ENCODE measurements at places on chromosomes 3 and 15.

- DNase-seq: no peak
Measured at GRCh38 chr3:167466966-167467365, 6.9 kb downstream of the SERPINI2 start.

DNA sequence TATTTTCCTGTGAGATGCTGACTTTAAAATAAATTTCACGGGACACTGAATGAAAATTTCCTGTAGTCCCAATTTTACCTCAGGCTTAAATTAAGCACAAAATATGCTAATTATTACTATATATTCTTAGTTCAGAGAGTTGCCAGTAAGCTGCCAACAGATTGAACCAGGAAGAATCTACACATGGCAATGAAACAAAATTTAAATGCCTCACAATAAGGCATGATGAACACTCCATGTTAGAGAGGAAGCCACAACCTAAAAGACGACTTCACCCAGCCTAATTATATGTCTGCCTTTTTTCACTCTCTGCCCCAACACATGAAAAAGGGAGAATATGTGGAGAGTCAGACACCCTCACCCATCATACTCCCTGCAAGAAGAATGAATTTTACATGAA lies 39.7 kb downstream of the DNAAF4 start:
- no peak for DNase-seq

GRCh38 chr3:190585805-190586630 lies 72.1 kb downstream of the IL1RAP start:
- peak; percentile 95 for DNase-seq

DNA sequence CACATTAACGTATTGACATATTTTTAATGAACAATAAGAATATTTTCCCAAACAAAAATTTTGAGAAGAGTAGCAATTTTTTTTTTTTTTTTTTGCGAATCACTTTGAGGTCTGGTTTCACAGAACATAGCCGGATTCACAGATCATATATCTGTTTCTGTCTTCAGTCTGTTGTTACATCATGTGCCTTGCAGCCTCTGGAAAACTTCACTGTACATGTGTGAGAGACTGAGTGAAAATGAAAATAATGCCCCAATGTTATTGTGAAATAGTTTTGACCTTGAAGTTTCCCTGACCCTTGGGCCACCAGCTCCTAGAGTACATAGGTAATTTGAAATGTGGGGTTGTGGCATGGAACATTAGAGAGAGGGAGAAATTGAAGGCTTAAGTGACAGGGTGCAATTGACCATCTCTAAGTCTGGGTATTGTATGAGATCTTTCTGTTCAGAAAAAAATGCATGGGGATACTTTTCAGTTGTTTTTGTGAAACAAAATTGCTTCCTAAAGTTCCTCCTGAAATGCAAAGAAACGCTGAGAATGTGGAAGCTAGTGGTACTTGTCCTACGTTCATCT lies 14.0 kb downstream of the ITPR1 start:
- DNase-seq: no peak

GRCh38 chr3:14462738-14463137 lies 60.3 kb downstream of the SLC6A6 start:
- no peak for DNase-seq

GRCh38 chr3:185862920-185863319 lies 38.1 kb upstream of the IGF2BP2 start:
- DNase-seq: no peak

GRCh38 chr15:60179786-60180391 lies 175.8 kb downstream of the FOXB1 start:
- DNase-seq: peak; percentile 49

DNA sequence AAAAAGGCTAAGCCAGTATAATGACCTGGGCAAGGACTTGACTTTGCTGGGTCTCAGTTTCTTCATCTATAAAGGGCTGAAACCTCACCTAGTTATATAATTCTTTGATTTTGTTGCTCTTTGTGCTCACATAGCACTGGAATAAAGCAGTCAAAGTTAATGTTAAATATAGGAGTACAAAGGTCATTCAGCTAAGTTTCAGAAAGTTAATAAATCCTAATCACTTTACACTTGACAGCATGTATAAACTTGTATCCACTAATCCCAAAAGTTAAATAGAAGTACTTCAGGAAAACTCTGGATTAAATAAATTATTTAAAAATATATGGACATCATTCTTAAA lies 33.9 kb downstream of the PLCL2 start:
- no peak for DNase-seq

DNA sequence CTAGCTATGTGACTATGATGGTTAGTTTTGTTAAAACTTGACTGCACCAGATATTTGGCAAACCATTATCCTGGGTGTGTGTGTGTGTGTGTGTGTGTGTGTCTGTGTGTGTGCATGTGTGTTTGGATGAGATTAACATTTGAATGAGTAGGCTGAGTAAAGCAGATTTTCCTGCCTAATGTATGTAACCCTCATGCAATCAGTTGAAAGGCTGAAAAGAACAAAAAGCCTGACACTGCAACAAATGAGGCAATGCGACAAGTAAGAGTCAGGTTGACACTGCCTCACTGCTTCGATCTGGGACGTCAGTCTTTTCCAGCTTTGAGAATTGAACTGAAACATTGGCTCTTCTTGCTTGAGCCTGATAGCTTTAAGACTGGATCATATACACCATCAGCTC lies 643.0 kb downstream of the NAALADL2 start:
- no peak for DNase-seq

GRCh38 chr3:104628185-104628789 lies 738.4 kb upstream of the ALCAM start:
- DNase-seq: peak; percentile 68

DNA sequence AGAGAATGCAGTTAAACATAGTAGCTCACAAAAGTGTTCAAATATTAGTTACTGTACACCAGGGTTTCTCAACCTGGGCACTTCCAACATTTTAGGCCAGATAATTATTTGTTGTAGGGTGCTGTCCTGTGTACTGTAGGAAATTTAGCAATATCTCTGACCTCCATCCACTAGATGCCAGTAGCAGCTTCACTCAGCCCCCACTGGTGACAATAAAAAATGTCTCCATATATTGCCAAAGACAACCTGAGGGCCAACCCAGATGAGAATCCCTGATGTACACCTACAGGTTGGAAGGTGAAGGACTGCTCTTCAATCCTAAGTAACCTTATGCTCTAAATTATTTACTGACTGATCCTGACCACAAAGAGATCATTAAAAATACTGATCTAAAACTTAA lies 32.5 kb downstream of the DCUN1D1 start:
- peak; percentile 46 for DNase-seq

DNA sequence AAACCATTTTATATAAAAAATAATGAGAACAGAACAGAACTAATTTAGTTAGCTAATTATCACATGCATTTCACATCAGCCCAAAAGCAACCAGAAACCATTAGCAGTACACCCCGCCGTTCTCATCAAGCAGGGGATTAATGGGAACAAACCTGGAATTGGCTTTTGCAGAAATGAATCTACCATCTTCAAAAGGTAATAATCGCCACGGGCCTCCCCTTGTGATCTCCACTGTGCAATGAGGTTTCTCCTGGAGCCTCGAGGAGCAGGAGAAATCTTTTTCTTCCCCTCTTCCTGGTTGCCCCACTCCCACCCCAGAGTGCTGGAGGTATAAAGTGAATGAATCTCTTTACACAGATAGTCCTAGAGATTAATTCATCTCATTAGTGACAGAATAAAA lies 1003.5 kb downstream of the AGBL1 start:
- DNase-seq: no peak

DNA sequence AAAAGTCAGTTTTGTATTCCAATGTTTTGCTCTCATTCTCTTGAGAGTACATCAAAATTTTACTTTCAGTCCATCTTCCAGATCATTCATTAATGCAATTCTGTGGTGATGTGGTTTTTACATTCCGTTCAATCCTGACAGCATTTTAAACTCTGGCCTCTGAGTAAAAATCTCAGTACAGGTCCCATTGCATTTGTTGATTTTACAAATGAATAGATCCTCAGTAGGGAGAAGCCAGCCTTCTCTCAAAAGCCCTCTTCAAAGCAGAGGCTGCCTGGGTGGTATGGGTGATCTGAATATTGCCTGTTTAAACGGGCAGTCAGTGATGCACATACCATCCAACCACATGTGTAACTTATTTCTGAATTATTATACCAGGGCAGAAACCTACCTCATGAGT lies 72.5 kb upstream of the TSC22D2 start:
- no peak for DNase-seq
